ENCODE measurements at places on chromosomes 1 and 21.

GRCh38 chr1:119646521-119647227, 1.4 kb downstream of the ZNF697 start:
- DNase-seq = no peak

GRCh38 chr1:246836209-246836966, 95.4 kb downstream of the AHCTF1 start:
- no peak for DNase-seq

DNA sequence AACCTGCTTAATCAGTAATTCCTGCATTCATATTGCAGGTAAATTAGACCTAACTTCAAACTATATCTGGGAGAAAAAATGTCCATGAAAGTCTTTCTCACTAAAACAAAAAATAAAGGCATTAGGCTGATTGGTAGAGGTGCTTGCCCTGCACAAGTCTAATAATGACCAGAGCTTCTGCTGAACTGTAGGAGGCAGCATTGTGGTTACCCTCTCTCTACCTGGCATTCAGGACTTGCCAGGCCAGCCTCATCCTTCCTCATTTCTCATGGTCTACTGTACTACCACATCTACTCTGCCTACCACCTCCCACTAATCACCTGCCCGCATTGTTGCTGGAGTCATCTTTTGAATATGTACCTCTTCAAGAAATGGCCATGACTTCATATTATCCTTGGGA, 60.8 kb upstream of the KRTAP11-1 start:
- DNase-seq = no peak

- no peak for DNase-seq
Measured at GRCh38 chr1:112027696-112028095, 38.2 kb upstream of the KCND3 start.

DNA sequence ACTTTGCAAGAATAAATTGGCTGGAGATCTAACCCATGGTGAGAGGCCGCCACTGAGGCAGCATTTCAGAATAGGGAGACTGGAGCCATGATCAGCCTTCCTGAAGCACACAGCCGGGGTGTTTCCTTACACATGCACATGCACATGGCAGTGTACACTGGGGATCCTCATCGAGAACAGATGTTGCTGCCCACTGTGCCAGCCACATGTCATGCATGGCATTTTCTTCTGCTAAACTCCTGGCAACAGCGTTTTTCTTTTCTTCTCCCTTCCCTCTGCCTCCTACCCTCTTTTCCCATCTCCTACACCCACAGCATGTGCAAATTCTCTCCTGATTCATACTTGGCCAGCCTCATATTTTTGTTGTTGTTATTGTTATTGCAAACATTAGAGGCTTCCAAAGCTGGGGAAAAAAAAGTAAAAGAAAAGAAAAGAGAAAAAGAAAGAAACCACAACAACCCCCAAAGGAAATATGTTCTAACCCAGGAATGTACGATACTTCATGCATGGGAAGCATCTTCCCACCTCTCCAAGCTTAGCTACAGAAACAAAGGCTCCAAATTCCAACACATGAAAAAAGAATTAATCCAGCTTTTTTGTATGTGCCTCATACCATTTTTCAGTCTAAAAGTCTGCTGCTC, 344.0 kb downstream of the ASTN1 start:
- DNase-seq = no peak

DNA sequence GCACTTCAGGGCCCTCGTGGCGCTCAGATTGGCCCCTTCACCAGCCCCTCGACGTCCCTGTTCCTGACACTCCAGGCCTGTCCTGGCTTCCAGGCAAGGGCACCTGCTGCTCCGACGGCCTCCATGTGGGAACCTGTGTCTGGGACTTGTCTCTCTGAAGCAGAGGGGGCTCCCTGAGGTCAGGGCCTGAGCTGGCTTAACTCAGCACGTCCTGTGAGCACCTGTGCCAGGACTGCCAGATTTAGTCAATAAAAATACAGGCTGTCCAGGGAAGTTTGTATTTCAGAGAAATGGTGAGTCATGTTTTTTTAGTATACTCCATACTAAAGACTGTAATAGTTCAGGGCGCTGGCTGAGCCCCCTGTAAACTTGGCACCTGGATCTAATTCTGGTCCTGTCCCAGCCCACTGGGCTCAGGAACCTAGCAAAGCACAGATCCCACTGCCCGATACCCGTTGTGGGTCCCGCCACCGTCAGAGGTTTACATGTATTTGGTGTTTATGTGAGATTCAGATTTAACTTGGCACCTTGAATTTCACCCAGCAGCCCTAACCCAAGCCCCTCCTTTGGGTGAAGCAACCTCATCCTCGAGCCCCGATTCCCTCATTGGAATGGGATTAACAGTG, 109.9 kb upstream of the IFFO2 start:
- no peak for DNase-seq
